ENCODE measurements at places on chromosomes 6 and 20.

GRCh38 chr6:140697585-140697984 lies 1323.1 kb upstream of the CITED2 start:
- no peak for DNase-seq

DNA sequence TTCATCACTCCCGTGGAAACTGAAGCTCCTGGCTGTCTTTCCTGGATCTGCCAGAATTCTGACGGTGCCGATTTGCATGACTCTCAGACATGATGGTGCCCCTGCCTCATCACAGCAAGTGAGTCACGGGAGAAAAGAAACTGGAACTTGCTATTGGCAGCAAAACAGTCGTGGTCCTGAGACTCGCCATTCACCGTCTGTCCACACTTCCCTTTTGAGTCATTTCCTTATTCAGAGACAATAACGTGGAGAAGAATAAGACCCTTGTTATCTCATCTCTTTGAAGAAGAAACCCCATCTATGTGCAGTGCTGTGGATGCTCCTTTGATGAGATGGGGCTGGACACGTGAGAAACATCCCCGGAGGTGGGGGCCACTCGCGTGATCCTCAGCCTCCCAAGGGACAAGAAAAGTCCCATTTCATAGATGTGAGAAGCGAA lies 4.2 kb downstream of the GPR31 start:
- DNase-seq, result peak; percentile 1

- no peak for DNase-seq
These were observed 45.4 kb downstream of the ALDH5A1 start for GRCh38 chr6:24540197-24540596.

- DNase-seq, result no peak
These were observed 32.1 kb downstream of the BEND3 start for GRCh38 chr6:107083047-107083768.

DNA sequence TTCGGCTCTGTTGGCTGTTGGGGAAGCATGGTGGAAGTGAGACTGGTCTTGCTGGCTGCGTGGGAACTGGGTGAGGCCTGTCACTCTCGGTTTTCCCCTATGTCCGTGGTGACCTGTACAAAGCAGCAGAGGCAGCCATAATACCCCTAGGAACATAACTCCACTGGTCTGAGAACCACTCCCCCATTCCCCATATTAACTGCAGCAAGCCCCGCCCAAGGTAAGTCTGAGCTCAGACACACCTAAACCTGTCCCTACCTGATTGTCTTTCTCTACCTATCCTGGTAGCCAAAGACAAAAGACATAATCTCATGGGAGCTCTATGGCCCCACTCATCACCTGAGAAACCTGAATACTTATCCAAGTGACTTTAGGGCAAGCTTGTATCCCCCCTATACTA lies 156.3 kb upstream of the PHACTR1 start:
- no peak for DNase-seq

DNA sequence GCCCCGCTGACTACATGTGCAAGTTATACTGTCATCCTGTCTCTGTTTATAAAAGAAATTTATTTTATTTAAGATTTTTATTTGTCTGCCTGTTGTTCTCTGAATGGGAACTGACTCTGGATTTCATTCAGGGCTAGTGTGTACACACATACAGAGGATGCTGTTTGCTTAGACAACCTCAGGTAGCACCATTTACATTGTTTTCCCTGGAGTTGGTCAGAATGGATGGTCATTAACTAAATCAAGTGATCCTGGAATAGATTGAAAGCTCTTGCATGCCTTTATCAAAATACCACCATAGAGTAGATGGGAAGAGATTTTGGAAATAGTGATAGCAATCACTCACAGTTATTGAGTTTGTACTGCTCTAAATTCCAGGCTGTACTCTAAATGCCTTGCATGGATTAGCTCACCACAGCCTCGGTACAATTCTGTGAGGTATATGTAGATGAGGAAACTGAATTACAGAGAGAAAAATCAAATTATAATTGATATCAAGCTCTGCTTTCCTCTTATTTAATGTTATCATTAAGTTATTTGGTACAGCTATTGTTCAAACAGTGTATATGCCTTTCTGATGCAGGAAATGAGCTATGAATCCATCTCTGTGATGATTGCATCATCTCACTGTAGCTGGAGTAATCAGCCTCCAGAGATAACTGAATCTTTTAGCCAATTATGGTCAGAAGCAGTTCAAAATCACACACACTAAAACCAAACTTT lies 51.9 kb downstream of the RNF217 start:
- peak; percentile 53 for DNase-seq

- no peak for DNase-seq
These were observed 165.7 kb upstream of the PTPRK start for GRCh38 chr6:128686084-128686483.

DNA sequence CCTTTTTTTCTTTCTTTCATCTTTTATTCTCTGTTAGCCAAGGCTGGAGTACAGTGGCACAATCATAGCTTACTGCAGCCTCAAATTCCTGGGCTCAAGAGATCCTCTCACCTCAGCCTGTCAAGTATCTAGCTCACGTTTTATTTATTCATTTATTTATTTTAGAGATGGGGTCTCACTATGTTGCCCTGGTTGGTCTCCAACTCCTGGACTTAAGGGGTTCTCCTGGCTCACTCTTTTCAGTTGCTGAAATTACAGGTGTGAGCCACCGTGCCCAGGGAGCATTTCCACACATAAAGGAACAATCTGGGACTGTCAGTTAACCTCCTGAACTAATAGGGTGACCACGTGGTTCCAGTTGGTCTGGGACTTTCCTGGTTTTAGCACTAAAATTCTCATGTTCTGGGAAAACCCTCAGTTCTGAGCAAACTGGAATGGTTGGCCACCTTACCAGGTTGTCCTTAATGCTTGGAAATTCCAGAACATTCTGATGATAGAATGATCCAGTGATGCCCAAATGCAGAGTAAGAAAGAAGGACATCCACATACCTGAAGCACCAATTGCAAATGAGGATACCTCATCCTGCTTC lies 105.5 kb upstream of the ZNF217 start:
- DNase-seq, result peak; percentile 21

- no peak for DNase-seq
These were observed 25.5 kb downstream of the C20orf173 start for GRCh38 chr20:35503841-35504561.

DNA sequence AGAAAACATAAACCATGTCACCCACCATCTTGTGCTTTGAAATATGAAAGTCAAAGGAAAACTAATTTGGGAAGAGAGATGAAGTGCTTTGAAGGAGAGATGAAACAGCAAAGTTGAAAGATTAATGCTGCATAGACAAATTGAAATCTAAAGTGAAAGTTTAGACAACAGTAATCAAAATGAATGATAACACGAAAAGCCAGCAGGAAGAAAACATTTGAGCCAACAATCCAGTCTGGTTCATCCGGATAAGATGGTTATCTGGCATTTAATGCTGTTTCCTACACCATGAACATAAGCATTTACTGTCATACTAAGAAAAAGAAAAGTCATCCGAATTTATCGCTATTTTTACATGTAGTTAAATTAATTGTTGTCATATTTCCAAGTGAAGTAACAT lies 595 bp downstream of the HAO1 start:
- peak; percentile 10 for DNase-seq

GRCh38 chr6:166720856-166721255 lies 93.8 kb upstream of the RPS6KA2 start:
- DNase-seq, result no peak

- DNase-seq, result no peak
These were observed 207.6 kb upstream of the MYLIP start for GRCh38 chr6:15921243-15921642.

DNA sequence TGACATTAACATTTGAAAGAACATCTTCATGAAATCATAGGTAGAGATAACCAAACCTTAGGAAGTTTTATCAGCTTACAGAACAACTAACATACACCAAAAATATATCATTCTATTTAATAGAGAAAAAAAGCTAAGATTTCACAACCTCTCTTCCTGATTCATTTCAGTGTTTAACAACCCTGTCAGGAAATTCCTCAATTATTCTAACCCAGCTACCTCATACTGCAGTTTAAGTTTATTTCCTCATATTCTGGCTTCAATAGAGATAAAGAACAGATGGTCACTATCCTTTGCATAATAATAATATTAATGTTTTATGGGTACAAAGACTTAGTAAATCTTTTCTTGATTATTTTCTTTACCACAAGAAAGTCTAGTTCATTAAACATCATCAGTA lies 112.9 kb upstream of the HSF2 start:
- DNase-seq, result no peak

- no peak for DNase-seq
These were observed 3.5 kb downstream of the CST7 start for GRCh38 chr20:24952376-24953208.

DNA sequence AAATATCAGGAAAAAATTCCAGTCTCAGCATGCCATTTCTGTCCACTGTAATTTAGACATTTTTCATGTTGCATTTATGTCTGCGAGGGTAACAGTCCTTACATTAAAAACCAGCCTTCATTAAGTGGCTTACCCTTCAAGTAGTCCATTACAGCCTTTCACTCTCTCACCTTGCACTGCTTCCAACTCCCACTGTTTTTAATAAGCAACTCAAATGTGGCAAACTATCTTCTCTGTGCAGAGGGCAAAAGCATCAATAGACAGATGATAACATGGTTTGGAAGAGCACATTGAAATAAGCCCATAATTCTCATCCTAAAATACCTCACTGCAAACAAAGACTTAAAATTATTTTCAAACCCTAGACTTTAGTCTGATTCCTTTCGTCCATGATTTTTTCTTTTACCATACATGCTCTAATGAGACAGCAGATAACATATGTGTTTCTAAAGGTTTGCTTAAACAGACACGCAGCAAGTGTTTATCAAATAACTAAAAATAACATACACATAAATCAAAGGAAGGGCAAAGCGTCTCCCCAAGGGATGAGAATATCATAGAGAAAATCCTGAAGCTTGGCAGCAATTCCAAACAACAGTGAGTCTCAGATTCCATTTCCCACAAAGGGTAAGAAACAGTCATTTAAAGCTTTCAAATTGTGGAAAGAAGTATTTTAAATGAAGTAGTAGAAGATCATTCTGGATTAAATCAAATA lies 130.4 kb downstream of the PTPRK start:
- DNase-seq, result no peak

- DNase-seq, result no peak
These were observed 82.2 kb upstream of the MAFB start for GRCh38 chr20:40771308-40771610.

- no peak for DNase-seq
These were observed 14.0 kb upstream of the GMPR start for GRCh38 chr6:16224409-16224808.

DNA sequence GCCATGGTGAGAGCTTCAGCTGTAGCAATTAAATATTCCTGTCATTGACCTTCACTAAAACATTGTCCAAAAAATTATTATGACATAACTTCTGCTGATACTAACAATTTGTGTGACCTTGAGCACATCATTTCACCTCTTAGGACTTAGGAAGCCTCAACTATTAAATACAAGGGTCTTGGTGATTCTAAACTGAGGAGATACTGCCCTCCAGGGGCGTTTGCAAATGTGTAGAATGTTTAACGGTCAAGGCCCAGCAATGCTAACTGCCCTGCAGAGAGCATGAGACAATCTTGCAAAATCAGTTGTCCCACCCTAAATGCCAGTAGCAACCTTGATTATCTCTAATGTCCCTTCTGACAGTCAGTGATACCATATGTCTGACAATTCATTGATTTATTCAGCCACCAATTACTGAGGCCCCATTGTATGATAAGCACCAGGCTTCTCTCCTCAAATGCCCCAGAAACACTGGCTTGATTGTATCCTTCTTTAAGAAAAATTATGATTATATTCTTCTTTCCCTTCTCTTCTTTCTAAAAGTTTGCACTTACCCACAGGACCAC lies 284.1 kb upstream of the PLN start:
- DNase-seq, result peak; percentile 13

DNA sequence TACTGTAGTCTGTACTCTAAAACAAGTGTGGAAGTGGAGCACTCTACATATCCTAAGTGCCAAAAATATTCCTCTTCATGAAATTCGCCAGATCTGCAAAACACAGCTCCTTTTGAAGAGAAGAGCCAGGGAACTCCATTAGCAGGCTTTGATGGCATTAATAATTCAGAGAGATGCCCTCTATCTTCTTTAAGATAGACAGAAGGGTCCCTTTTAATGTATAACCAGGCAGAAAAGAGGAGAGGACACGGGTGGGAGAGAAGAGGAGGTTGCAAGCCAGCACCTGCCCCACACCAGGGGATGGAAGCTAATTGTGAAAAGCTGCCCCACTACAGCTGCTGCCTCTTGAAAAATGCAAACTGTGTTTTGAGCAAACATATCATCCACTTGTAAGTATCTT lies 3.7 kb upstream of the RFPL4B start:
- no peak for DNase-seq

GRCh38 chr6:17501442-17501841 lies 98.7 kb upstream of the FAM8A1 start:
- no peak for DNase-seq

DNA sequence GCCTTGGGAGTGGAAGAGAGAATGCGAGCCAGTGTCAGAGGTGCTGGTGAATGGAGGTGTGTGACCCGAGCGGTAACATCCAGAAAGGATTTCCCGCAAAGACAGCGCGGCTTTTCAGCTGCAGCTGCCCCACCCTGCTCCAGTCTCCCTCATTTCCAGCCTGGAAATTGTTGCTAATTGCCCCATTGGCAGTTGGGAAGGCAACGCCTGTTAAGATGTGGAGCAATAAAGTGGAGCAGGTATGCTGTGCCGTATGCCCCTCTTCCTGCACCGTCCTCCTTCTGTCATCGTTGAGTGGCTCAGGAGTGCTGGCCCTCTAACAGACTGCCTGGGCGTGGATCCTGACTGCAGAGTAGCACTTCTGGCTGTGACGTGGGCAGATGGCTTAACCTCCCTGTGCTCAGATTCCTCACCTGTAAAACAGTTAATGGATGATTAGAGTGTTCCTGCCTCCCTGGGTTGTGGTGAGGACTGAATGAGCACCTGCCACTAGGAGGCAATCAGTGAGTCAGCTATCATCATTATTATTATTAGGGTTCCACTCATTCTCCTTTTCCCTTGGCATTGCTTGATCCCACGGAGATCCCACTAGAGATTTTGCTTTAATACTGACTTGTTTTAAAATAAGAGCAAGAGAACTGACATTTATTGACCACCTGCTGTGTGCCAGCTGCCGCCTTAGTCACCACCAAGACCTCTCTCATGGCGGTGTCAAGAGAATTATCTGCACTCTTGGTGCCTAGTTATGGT lies 11.7 kb downstream of the ARFGEF2 start:
- no peak for DNase-seq

GRCh38 chr6:121680058-121680457 lies 244.6 kb downstream of the GJA1 start:
- DNase-seq, result no peak

GRCh38 chr6:72324591-72324990 lies 297.3 kb upstream of the KCNQ5 start:
- DNase-seq, result no peak

DNA sequence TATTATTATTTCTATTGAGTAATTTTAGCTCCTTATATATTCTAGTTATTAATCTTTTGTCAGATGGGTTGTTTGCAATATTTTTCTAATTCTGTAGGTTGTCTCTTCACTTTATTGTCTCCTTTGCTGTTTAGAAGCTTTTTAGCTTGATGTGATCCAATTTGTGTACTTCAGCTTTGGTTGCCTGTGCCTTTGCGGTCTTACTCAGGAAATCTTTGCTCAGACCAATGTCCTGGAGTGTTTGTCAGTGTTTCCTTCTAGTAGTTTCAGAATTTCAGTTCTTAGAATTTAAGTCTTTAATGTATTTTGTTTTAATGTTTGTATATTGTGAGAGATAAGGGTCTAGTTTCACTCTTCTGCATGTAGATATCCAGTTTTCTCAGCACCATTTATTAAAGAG lies 916.0 kb upstream of the EYS start:
- DNase-seq, result no peak

- DNase-seq, result peak; percentile 72
These were observed 698 bp downstream of the FAM210B start for GRCh38 chr20:56359212-56360132.

GRCh38 chr6:70079241-70079640 lies 212.9 kb downstream of the COL19A1 start:
- DNase-seq, result no peak
